ENCODE measurements at places on chromosomes 3 and 15.

GRCh38 chr3:129003578-129004112, 2.5 kb downstream of the EFCC1 start:
- no peak for DNase-seq

- no peak for DNase-seq
These were observed 19.5 kb upstream of the TGFBR2 start for GRCh38 chr3:30586806-30587486.

DNA sequence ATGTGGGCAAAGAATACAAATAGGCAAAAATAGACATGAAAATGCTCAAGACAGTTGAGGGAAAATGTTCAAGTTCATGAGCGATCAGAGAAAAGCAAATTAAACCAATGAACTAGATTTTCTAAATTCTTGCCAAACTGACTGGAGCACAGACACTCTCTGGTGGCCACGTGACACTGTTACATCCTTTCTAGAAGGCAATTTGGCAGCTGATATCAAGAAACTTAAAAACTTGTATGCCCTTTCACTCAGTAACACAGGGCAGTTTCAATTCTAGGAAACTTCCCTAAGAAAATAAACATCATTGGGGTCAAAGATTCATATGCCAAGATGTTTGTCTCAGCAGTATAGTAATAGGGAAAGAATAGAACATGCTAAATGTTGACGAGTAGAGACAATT, 52.2 kb downstream of the ABHD5 start:
- DNase-seq = no peak

GRCh38 chr15:39472621-39473297, 108.1 kb upstream of the THBS1 start:
- no peak for DNase-seq

DNA sequence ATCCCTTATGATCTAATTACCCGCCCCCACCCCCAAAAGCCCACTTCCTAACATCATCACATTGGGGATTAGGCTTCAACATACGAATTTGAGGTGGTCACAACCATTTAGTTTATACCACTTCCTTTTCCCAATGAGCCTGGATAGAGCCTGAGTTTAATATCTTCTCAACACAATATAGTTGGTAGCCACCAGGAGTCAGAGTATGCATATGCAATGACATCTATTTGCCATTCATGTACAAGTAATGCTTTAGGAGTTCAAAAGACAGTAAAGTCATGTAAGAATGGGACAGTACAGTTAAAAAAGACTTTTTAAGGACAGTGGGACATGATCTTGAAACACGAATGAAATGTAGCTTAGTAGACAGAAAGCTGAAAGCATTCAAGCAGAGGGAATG, 172.4 kb downstream of the DCLK3 start:
- DNase-seq = no peak

All from stimulated activated CD8-positive, alpha-beta memory T cell treated with anti-CD3 and anti-CD28 coated beads, Interleukin-4, amount 100 ng/mL, for 4 hours (primary cell).